ENCODE measurements at places on chromosomes 7 and 10. TPM values are rescaled to one million over a fixed set of nuclear protein-coding genes. Genes with fewer than 3 reads are reported as not detected.

GRCh38 chr7:27082171-27082570, 13.6 kb downstream of the HOXA1 start:
- no peak for DNase-seq

DNA sequence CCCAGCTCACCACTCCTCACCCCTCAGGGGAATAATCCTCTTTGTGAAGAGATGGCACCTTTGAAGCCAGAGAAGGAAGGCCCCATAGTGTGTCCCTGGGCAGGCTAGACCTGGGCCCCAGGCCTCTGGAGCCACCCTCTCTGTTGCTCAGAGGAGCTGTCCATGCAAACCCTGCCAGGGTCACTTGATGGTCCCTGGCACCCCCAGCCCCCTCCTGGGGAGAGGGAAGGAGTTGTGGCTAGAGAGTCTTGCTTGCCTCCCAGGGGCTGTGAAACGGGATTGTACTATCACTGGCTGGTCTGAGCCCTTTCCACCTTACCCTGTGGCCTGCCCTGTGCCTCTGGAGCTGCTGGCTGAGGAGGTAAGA, 5.8 kb downstream of the GHRHR start:
- DNase-seq = no peak

DNA sequence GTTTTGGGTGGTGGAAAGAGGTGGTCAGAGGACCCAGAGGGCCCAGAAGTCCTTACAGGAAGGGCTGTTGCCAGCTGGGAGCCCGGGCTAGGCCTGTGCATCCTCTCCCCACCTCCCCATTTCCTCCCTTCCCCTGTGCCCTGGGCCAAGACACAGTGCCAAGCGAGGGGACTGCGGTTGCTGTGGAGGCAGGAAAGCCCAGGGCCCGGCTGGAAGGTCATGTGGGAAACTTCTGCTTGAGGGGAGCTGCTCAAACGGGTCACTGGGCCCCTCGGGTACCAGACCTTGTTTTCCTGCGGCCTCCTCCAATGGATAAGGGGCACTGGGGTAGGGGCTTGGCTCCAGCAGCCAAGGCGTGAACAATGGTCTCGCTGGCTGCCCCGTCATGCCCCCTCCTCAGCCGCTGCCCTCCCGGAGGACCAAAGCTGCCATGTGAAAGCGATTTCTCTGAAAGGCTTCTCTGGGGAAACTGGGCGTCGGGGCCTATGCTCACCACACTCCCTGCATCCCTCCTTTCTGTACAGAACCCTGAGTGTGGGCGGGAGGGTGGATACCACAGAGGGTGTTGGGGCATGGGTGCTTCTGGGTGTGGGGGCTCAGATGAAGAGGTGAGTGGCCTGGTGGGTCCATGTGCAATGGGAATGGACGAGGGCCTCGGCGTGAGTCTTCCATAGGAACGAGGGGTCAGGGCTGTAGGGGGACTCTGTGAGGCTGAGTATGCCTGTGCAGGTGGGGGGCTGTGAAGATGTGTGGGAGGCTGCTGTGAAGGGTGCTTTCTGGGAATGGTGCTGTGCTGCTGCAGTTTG, 135.3 kb downstream of the PTPN20 start:
- DNase-seq = no peak

DNA sequence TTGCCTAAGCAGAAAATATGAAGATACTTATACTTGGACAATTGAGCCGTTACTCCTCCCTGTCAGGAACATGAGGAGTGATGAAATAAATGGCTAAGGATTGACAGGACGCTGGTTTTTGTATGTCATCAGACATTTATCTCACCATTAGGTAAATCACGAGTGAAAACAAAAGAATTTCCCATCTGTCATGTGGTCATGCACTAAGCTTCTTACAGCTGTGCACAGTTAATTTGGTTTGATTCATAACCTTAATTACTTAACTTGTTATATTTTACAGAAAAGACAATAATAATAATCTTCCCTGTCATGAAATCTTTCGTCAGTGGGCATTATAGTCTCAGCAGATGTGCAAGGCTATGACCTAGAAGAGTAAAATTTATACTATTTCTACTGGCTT, 266.5 kb downstream of the HGF start:
- DNase-seq = no peak

GRCh38 chr7:135150072-135150782, 2.4 kb downstream of the TMEM140 start:
- no peak for DNase-seq

The CYP26C1 gene
- 0.06 TPM for total RNA-seq

DNA sequence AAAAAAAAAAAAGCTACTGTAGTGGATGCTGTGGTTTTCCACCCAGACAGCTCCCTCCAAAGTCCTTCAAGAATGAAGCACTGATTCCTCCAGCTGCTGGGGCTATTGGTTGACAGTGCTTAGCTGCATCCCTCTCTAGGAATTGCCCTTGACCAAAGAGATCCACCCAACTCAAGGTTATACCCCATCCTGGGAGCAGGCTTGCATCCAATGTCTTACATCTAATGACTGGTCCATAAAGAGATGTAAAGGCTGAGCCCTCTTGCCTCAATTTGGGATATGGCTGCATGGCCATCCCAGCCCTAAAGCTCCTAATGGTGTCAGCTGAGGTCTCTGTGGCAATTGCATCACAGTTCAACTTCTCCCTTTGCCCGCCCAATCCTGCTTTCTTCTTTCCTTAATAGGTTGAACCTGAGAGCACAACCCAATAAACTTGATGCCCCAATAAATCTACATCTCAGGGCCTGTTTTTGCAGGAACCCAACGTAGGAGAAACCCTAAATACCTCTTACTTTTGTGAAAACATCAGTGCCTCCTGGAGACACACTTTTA, 4.4 kb downstream of the GPR37 start:
- no peak for DNase-seq
